ENCODE measurements at places on chromosomes 13 and 19.

- DNase-seq, result peak; percentile 87
Observed at GRCh38 chr19:49339301-49340068, 4.3 kb downstream of the CD37 start.

DNA sequence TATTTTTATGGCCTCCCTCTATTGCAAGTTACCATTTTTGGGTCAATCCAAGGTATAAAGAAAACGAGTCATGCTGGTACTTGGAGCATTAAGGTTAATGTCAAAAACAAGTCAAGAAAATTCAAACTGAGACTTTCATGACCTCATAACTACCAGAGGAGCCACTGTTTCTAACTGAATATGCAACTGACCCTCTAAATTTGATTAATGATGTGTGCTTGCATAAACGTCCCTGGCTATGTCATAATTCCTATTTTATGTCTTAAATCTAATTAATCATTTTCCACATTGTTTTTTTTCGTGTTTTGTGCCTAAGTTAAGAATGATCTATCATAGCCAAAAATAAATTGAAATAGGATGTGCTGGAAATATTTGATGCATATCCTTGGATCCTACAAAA, 396.7 kb upstream of the GPC6 start:
- DNase-seq, result no peak

DNA sequence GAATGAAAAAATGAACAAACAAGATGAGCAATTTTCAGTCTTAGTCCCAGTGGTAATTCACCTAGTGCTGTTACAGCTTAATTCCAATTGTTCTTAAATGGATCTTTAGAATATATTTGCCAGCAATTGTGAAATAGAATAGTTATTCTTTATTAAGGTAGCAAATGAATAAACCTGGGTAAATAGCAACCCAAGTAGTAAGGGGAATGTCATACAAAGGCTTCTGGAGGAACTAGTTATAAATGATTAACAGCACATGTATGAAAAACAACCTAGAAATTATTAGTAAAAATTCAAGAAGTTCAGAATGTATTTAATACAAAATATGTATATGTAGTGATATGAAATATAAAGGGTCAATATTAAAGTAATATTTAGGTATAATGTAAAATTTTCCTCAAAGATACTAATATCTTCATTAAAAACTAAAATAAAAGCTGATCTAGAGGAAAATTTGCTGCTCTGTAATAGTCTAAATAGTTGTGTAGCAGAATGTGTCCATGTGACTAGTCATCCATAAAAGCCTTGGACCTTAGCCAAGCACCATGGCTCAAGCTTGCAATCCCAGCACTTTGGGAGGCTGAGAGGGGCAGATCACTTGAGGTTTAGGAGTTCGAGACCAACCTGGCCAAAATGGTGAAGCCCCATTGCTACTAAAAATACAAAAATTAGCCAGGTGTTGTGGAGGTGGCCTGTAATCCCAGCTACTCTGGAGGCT, 535.9 kb upstream of the ATXN8OS start:
- DNase-seq, result no peak

- no peak for DNase-seq
Observed at GRCh38 chr19:10761443-10762250, 43.8 kb downstream of the DNM2 start.

- no peak for DNase-seq
Observed at GRCh38 chr19:13012690-13013608, 17.7 kb downstream of the NFIX start.

DNA sequence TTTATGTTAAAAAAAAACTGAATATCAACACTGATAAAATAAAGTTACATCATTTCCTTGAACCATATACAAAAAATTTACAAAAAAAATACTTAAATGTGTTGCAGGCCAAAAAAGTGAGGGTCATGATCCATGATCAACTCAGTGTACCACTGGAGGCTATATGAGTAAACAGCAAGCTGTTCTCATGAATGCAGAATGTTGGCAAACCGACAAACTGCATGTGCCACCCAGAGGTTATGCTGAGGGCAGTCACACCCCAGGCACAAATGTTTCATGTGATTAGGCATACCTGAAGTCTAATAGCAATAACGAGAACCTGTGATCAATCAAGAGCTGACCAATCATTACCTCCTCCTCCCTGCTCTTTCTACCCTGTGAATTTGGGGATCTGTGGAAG, 91.9 kb downstream of the ZNF431 start:
- no peak for DNase-seq

DNA sequence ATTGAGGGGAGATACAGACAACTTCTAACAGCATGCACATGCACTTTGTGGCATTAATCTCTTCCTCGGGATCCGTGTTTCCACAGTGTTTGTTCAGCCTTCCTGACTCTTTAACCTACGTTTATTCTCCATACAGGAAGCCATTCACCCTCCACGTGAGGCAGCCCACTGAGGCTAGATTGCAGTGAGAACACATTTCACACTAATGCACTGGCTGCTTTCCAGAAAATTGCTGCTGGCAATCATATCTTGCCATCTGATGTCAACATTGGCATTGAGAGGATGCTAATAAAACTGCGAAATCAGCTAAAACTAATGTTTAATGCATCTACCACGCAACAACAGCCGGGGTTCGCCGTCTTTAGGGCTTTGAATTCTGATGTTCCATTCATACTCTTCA, 30.0 kb downstream of the DCLK1 start:
- DNase-seq, result no peak

GRCh38 chr13:32016631-32017030, 14.9 kb upstream of the FRY start:
- no peak for DNase-seq

- DNase-seq, result no peak
Observed at GRCh38 chr19:29644210-29644609, 21.1 kb upstream of the PLEKHF1 start.

- DNase-seq, result no peak
Observed at GRCh38 chr13:111031531-111031961, 83.6 kb upstream of the ARHGEF7 start.

DNA sequence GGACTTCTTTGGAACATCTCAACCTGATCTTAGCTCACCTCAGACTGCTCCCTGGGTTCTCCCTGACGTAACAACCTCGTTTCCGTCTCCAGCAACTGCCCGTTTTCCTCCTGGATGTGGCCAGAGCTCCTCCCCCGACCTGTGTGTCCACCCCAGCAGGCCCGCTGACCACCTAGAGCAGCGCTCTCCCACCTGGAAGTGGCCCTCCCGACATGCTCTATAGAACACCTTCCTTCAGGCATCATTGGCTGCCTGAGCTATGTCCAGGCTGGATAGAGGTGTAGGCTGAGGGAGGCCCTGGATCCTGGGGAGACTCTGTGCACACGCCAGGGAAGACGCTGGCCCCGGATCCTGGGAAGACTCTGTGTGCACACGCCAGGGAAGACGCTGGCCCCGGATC, 81.3 kb downstream of the TEX29 start:
- DNase-seq, result no peak

- no peak for DNase-seq
Observed at GRCh38 chr19:30150626-30151025, 208.6 kb downstream of the URI1 start.

- no peak for DNase-seq
Observed at GRCh38 chr19:41174297-41174928, 18.6 kb upstream of the CYP2S1 start.

DNA sequence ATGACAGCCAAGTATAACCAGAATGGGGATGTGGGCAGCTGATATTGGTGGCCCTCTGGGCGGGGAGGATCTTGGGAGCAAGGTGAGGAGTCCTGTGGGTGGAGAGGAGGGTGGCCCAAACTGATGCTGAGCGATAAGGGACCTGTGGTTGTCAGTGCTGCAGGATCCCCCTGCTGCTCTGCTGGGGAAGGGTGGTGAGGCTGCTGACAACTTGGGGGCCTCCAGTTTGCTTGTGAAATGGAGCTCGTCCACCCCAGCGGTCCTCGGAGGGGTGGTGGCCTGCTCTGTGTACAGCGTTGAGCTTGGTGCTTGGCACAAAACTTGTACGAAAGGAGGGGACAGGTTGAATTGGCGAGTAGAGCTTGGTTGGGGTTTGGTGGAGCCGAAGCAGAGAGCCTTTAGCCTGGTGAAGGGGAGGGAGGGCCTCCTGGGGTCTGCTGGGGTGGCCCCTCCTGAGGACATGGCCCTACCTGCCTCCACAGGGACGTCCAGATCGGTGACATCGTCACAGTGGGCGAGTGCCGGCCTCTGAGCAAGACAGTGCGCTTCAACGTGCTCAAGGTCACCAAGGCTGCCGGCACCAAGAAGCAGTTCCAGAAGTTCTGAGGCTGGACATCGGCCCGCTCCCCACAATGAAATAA, 2.9 kb downstream of the RPS11 start:
- no peak for DNase-seq

GRCh38 chr19:33639035-33639681, 17.4 kb downstream of the CHST8 start:
- DNase-seq, result no peak

DNA sequence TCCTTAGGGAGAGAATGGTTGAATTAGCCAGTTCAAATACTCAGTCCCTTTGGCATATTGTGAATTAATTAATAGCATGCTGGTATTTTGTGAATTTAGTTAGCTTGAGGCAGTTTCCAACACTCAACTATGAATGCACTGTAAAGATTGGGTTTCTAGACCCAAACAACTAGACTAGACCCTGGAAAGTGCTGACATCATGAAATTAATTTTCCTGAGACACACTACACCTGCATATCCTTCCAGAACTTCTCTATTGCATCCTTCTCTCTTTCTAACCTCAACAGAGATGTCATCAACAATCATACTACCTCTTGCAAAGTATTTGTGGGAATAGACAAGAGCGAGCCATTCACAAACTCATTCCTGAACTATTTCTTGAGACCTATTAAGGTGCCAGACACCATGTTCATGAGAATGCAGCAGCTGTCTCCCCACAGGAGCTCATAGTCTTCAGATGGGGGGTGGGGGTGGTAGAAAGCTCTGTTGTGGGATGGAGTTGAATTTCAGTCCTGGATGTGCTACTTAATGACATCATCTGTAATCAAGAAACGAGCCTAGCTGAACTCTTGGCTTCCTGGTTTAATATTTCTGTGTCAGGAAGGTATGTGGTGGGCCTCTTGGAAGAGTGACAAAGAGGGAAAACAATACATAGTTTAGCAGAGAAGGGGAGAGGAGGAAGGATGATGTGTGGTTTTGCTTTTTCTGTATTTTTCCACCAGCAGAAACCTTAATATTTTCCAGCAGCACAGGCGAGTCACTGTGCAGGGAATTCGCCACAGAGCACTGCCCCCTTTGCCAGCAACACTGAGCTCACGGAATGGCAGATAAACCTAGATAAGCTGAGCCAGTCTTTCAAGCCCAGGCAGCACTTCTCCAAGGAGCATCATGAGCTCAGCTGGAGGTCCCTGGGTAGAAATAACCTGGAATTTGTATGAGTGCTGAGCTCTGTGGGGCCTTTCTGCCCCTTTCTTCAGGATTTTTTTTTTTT, 53.1 kb upstream of the CYSLTR2 start:
- DNase-seq, result no peak

GRCh38 chr13:68019901-68020300, 789.8 kb upstream of the PCDH9 start:
- DNase-seq, result no peak

Data from NCI-H526 (cell line).